ENCODE measurements at places on chromosomes 7 and 10.

GRCh38 chr10:24569828-24570657 is 153.6 kb downstream of the ARHGAP21 start:
- DNase-seq, result no peak

- no peak for DNase-seq
These were observed 66.4 kb downstream of the ZNF503 start for GRCh38 chr10:75335191-75335590.

DNA sequence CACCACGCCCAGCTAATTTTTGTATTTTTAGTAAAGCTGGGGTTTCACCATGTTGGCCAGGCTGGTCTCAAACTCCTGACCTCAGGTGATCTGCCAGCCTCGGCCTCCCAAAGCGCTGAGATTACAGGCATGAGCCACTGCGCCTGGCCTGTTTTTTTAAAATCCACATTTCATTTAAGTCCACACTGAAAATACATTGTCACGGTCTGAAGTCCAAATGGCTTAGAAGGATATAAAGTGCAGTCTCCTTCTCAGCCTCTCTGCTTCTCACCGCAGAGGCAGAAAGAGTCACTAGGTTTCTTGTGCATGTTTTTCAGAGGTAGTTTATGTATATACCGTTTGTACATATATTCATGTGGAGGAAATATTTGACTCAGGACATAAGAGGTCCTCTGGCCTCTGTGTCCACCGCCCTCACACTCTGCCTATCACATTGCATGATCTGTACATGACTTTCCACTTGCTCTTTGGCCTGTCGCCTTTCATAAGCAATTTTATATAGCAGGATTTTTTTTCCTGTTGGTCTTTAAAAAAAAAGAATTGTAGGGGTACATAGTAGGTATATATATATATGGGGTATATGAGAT is 42.9 kb downstream of the BLNK start:
- no peak for DNase-seq

DNA sequence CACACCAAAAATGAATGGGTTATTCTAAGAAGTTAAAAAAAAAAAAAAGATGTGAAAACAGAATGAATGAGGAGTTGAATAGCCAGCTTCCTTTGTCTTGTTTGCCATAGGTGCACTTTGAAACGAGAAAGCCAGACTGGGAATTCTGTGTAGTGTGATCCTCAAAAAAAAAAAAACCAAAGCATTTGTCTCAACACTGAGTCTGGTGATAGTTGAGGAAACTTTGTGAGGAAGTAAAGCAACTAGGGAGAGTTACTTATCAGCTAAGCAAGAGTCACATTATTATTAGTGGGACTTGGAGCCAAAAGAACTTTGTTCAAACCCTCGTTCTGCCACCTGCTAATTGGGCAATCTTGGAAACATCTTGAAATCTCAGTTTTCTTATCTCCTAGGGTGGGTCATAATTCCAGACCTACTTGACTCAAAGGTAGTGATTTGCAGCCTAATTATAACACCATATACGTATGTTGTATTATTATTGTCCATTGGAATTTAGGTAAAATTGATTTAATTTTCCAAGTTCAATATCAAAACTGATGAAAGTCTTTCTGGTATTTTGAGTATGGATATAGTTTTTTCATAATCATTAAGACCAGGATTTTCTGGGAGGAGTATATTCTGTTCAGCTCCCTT is 99.8 kb upstream of the GJD4 start:
- no peak for DNase-seq

DNA sequence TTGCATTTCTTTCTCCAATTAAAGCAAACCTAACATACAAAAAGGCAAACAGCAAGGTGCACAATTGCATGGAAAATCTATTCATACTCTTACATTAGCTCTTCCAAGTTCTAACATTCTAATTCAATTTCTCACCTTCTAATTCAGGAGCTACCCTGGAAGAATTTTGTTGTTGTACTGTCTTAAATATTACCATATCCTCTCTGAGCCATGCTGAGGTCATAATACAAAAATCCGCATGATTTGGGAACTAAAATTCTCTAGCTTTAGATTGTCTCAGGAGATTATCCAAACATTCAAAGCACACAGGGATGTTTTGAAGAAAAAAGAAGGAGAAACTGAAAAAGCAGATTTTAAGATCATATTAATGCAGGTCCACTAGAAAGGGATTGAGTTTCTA is 229.9 kb downstream of the KIAA1217 start:
- DNase-seq, result no peak

GRCh38 chr7:136303162-136303561 is 326.0 kb upstream of the MTPN start:
- DNase-seq, result no peak

GRCh38 chr7:51482976-51483375 is 166.4 kb upstream of the COBL start:
- no peak for DNase-seq

DNA sequence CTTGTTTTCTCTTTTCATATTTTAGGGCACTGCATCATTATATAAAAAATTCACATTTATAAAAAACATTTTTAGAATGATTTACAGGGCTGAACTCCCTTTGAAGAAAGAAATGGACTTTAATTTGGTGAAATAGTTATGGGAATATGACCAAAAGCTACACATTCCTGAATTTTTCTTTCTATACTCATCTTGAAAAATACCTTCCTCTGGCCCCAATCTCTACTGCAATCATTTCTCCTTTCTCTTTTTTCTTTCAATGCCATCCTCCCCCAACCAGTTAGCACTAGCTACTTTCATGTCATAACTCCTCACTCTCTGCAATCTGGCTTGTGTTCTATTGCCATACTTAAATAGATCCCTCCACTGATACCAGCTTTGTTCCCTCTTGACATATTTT is 6.2 kb downstream of the WNT8B start:
- no peak for DNase-seq

- DNase-seq, result no peak
These were observed 161.7 kb downstream of the FANK1 start for GRCh38 chr10:126058104-126058503.

DNA sequence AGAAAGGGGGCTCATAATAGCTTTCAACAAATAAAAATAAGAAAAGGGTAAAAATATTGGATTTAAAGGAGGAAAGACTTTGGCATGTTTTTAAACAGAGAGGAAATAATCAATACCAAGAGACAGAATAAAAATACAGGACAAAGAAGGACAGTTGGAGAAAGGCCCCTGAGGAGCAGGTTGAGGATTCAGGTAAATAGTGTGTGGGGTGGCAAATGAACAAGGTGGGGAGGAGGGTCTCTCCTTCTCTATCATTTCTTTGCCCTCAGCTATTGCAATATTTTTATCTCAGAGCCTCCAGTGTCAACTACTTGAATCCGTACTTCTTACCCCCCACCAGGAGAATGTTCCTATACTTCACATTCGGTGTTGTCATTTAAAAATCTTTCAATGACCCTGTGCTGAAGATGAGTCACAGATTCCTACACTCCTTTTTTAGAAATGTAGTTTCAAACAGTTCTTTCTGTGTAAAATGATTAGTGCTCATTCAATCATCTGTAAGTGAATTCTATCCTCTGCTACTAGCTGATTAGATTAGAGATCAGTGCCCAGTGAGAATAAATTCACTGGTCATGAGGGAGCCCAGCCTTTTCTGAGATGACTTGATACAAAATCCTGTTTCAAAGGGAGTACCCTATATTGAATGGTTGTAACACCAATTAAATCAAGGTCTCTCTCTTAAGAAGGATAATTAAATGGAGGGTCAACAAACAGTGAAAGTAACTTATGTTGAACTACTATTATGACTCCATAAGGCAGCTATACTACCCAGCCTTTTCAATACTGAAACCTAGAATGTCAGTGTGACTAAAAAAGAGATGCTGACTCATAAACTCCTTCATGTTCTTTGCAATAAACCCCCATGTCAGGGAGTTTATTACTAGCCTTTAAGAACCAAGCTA is 50.4 kb upstream of the WNT16 start:
- DNase-seq, result no peak

DNA sequence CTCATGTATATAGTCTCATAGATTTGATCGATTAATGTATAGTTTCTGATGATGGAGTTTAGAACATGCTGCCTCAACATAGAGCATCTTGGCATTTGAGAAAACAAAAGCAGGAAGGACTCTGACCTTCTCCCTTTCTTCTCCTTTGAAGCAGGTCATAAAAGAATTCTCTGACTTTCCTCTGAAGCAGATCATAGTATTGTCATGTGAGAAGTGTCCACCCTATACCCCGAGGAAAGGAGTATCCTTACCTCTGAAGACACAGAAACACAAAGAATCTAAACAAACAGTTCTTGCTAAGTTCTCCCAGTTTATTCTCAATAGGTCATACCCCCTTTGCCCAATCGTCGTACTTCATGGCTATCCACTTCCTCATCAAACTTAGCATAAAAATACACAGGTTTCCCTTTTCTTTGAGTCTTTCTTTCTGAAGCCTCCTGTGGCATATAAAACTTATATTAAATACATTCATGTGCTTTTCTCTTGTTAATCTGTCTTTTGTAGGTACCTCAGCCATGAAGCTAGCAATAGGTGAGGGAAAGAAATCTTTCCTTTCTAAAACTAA is 194.9 kb downstream of the REEP3 start:
- DNase-seq, result no peak

- DNase-seq, result no peak
These were observed 377.1 kb downstream of the HPSE2 start for GRCh38 chr10:98858525-98858924.

DNA sequence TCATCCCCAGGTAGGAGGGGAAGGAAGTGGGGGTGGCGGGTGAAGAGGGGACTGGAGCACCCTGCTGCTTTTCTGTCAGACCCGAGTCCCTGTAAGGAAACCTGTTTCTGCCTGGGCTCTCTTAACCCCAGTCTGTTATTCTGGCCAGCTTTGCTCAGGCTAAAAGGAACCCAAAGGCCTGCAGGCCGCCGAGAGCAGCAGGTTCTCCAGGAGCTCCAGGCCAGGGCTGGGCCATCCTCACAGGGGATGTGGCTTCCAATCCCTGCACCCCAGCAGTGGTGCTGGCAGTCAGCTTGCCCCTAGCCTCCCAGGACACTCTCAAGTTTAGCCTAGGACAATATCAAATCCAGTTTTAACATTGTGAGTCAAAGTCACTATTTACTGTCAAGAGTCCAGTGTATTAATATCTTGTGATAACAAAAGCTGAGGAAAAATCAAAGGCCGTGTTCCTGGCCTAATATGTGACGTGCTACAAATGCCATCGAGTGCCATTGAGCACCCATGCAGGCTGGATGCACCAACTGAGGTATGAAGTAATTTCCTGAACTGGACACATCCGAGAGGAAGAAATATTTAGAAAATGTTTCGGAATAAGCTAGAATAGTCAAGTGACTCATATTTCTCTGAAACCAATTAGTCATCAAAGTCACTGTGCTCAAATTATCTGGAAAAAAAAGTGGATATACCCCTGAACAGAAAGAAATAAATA is 7.0 kb downstream of the PKD1L1 start:
- no peak for DNase-seq

DNA sequence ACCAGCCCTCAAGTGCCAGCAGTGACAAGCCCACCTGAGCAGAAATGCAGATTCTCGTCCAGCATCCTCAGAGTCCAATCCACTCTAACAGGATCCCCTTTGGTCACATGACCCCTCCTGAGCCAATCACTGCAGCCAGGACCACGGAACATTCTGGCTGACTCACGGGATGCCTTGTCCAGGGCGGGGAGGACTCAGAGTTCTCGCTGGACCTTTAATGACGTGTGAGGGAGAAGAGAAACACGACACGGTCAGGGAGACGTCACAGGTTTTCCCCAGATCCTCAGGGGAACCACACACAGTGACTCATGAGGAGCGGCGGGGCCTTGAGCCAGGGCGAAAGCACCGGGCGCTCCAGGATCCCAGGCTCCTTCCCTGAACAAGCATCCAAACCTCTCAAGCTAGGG is 155.7 kb downstream of the PTPRN2 start:
- no peak for DNase-seq

- no peak for DNase-seq
These were observed 642.2 kb downstream of the SH2D4B start for GRCh38 chr10:81179805-81180452.

- DNase-seq, result no peak
These were observed 79.7 kb downstream of the ALOX5 start for GRCh38 chr10:45453639-45454255.

- DNase-seq, result no peak
These were observed 53.3 kb downstream of the UBN2 start for GRCh38 chr7:139284252-139284896.

DNA sequence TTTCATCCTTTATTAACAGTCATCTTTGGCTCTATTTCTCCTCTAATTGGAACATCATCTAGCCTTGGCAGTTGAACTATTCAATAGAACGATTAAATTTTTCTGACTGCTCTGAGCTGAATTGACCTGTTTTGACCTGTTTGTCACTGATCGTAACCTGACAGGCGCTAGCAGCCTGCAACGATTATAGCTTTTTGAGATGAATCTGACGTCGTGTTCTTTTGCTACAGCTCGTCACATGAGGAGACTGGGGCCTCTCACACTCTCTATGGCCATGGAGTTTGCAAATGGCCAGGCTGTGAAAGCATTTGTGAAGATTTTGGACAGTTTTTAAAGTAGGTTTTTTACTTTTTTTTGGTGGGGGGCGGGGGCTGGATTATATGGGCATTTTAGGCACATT is 229.8 kb downstream of the FOXP2 start:
- no peak for DNase-seq

DNA sequence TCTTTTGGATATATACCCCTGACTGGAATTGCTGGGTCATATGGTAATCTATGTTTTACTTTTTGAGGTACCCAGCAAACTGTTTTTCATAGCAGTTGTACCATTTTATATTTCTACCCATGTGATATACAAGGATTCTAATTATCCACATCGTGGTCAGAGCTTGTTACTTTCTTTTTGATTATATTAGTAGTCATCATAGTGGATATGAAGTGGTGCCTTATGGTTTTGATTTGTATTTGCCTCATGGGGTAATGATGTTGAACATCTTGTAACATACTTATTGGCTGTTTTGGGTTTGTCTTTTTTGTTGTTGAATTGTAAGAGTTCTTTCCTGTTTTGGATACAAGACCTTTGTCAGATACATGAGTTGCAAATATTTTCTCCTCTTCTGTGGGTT is 51.7 kb downstream of the MAPK8 start:
- no peak for DNase-seq

- no peak for DNase-seq
These were observed 53.5 kb upstream of the APBB1IP start for GRCh38 chr10:26384600-26384999.

DNA sequence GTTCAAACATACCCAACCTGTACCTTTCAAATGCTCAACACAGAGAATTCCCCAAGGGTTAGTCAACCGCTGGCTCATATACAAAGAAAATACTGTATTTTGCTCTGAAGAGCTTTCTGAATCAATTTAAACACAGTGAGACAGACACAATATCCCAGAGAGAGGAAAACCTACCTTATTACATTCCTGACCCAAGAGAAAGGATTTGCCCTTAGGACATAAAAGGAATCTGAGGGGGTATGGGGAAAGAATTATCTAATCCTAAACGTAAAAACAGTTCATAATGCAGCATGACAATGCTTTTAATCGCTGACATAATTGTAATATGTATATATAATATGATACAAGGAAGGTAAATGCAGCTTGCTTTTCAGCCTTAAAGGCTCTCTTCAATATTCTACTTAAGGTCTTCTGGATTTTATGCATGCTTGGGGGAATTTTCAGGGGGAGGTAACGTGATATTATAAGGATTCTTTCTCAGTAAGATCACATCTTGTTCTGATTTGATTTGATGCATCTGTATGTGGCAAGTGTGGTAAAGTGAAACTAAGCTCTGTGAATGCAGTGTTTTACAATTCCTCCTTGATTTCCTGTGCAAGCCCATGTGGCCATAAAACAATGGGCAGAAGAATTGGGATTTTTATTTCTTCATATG is 240.5 kb downstream of the GLI3 start:
- DNase-seq, result no peak

GRCh38 chr10:112361951-112362751 is 11.8 kb upstream of the ACSL5 start:
- DNase-seq, result no peak

- no peak for DNase-seq
These were observed 95.8 kb downstream of the NRP1 start for GRCh38 chr10:33238643-33239042.

Measured in activated T-cell treated with anti-CD3 and anti-CD28 coated beads for 24 hours (primary cell).